Iris pigment epithelial cell (primary cell): ENCODE measurements at places on chromosomes 1 and 21.

GRCh38 chr1:75841421-75841820 is 44.7 kb downstream of the MSH4 start:
- DNase-seq = no peak

GRCh38 chr1:15459771-15460707 is 3.5 kb downstream of the CELA2A start:
- no peak for DNase-seq

DNA sequence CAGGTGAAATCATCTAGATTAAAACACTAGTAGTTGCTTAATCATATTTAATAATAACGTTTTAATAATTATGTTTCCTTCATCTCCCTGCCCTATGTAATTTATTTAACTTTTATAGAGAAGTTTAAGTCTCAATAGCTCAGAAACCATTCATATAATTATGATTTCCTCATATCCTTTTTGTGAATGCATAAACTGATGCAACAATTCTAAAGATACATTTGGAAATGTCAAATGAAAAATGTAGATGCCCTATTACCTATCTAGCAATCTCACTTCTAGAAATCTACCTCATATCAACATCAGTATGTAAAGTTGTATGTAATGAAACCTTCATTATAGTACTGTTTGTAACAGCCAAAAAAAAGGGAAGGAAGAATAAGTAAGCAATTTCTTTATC is 10.5 kb downstream of the DRAM2 start:
- DNase-seq = no peak

- DNase-seq = peak; percentile 62
Measured at GRCh38 chr1:7648761-7649384, 122.2 kb upstream of the VAMP3 start.

DNA sequence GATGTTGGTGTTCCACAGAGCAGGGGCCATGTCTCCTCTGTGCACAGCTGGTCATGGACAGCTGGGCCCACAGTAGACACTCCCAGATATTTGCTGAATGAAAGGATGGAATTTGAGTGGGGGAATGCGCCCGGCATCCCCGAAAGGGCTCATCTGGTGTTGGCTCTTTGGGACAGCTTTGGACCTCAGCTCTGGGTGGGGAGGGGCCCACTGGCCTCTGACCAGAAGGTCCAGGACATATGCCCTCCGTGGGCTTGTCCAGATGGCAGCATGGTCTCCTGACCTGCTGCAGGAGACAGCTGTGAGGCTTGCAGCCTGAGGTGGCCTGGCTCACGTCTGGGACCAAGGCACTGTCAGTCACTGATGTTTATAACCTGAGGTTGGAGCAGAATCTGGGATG is 160.4 kb upstream of the AJAP1 start:
- DNase-seq = no peak

- no peak for DNase-seq
Measured at GRCh38 chr1:154536570-154536969, 21.9 kb downstream of the UBE2Q1 start.

DNA sequence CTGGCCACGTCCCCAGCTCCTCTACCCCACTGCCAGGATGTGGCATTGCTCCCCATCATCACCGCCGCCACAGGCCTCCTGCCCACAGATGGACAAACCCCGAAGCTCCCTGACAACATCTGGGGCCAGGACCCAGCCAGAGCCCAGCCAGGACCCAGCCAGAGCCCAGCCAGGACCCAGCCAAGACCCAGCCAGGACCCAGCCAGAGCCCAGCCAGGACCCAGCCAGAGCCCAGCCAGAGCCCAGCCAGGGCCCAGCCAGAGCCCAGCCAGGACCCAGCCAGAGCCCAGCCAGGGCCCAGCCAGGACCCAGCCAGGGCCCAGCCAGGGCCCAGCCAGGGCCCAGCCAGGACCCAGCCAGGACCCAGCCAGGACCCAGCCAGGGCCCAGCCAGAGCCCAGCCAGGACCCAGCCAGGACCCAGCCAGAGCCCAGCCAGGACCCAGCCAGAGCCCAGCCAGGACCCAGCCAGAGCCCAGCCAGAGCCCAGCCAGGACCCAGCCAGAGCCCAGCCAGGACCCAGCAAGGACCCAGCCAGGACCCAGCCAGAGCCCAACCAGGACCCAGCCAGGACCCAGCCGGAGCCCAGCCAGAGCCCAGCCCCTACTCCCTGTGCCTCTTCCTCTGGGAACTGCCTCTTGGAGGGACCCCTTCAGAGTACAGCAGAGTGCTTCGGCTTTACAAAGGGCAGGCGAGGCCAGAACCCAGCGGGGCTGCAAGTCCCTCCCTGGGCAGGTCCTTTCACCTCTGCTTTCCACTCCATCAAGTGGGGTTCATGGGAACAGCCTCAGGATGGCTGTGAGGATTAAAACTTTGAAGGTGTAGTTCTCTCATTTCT is 43.7 kb downstream of the DISP3 start:
- DNase-seq = no peak

DNA sequence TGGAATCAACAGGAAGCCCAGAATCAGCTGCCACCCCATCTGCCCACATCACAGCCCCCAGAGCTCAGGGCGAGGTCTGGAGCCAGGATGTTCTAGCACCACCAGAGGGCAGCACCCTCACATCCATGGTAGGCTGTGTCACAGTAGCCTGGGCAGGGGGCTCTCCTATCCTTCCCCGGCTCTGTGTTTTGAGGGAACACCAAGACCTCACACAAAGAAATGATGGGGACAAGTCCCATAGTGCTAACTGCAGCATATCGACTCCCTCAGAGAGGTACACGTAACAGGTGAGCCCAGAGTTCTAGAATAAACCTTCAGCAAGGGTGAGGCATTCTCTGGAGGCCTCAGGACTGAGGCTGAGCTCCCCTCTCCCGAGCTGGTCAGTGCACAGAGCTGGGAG is 2.3 kb upstream of the KCNC4 start:
- peak; percentile 35 for DNase-seq

DNA sequence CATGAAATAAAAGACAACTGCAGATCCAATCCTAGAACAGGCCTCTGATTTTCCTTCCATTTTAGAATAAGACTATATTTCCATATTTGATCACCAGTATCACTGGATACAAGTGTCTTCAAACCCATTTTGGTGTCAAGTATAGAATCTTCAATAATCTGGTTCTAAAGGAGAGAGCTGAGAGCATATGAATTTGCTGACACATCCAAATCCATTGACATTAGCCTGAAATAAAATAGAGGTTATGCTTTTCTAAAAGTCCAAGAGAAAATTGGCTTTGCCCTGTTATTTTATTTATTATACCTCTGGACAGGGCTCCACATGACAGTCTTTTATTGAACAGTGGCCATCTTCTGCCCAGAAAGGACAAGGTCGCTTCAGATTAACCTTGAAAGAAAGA is 28.6 kb downstream of the ERO1B start:
- no peak for DNase-seq

GRCh38 chr21:42847726-42848125 is 31.6 kb downstream of the WDR4 start:
- DNase-seq = no peak
